ENCODE measurements at places on chromosomes 7 and 10.

DNA sequence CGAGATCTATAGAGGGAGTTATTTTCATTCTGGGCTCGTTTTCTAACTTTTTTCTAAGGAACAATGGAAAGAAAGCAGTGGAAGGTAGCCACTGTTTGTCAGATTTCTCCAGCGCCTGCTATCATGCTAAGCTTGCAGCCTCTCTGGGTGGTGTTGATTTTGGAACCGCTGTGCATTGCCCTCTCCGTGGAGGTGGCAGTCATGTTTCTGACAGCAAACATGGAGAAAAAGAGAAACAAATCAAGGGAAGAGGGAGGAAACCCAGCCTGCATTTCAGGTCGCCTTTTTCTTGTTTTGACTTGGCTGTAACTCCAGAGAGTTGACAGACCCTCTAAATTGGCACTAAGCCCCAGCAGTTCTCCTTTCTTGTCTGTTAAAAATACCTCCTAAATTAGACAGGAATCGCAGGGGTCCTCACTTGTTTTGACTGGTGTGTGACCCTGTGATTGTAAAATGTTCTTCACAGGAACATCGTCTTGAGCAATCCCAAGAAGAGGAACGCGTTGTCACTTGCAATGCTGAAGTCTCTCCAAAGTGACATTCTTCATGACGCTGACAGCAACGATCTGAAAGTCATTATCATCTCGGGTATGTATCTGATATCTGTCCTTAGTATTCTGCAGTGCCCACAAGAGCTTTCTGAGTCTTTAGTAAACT is 4.8 kb downstream of the ECHDC3 start:
- no peak for DNase-seq

GRCh38 chr7:50730446-50731400 is 52.0 kb downstream of the GRB10 start:
- DNase-seq, result no peak

DNA sequence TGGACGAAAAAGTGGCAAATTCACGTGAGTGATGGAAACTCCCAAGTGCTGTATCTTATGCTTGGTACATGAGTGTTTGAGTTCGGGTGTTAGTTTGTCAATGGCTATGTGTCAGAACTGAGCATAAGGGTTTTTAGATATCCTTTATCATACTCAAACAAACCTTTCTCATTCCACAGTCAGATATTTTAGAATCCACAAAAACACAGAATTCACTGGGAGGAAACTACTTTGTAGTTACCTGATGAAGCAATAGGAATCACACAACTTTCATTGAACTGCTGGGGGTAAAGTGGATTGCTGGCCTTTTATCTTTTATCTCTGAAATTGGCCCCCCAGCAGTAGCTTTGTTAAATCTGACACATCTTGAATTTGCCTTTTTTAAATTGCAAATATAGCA is 64.0 kb downstream of the DKK1 start:
- DNase-seq, result no peak

- peak; percentile 24 for DNase-seq
Measured at GRCh38 chr10:54800741-54801421, at the start of gene PCDH15. TSS of gene PCDH15 (minus strand) at chr10:54801231. CDS start at chr10:54664262, 136,969 bp downstream.

DNA sequence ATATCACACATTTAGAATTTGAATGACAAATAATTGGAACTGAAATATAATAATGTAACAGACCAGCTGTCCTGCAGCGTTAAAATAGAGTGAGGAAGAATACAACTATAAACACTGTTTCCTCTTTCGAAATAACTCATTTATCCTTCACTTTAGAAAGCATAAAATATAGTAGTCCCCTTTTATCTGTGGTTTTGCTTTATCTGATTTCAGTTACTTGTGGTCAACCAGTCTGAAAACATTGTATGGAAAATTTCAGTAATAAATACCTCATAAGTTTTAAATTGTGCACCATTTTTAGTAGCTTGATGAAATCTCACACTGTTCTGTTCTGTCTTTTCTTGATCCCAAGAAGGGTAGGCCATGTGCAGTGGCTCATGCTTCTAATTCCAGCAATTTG is 31.7 kb downstream of the POLR1F start:
- no peak for DNase-seq

DNA sequence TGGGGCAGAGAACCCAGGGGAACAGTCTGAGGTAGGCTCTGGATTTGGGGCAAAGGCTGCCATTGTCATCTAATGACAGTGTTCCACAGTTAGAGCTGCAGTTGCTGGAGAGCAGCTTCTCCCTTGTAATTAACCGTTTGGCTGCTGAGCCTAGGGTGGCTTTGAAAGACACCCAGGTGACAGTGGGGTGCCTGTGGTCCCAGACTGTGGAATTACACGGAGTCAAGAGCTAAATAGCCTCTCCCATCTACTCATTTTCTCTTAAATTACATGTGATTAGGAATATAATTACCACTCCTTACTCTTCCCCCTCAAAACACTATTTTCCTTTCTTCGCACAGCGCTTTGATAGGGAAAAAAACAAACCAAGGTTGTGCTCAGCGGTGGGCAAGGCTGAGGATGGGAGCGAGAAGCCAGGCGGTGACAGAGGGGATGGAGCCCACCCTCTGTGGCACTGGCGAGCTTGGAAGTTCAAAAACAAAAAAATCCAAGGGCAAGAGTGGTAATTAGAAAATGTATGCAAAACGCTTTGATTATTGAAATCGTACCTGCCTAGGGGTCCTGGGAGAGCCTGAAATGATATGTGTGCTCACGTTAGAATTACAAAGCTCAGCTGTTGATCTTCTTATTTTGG is 44.1 kb downstream of the BAMBI start:
- no peak for DNase-seq

DNA sequence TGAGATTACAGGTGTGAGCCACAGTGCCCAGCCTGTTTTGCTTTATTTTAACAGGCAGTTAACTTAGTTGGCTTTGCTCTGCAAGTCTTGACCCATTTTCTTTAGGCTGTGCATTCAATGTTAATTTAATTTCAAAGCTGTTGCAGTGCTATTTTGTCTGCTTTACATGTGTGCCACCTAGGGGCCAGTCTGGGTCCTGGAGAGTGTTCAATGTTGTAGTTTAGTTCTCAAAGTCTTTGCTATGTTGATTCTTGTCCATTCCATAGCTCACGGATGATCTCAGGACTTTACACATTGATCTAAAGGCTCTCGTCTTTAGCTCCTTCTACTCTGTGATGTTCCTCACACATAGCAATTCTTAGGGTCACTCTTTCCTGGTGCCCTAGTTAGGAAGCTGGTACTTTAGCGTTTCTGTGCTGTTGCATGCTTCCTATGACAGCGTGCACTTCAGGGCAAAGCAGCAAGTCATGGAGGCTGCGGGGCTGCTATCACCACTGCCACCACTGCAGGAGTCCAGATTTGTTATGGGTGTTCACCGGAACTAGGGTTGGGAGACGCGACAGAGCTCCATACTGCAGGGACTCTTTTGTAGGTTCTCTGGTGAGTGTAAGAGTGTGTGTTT is 16.4 kb upstream of the ABCA13 start:
- DNase-seq, result no peak

GRCh38 chr10:57979491-57979890 is 288.2 kb downstream of the IPMK start:
- DNase-seq, result no peak

DNA sequence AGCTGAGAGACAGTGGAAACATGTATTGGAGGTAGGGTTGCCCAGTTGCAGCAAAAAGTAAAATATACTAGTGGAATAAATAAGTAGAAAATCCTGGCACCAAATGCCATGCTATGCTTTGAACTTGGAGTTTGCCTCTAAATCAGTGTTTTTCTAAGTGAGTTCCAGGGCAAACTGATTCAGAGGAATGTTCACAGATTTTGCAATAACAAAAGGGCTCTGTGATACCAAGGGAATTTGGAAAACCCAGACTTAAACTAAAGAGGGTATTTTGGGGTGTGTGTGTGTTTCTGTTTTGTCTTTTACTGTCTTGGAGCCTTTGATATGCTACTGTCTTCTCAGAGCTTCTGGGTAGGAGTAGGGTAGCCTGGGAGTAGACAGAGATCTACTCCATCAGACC is 39.9 kb downstream of the SLC26A4 start:
- DNase-seq, result peak; percentile 36

GRCh38 chr10:78572565-78572964 is 496.2 kb upstream of the ZMIZ1 start:
- no peak for DNase-seq

GRCh38 chr7:55903985-55904759 is 16.9 kb downstream of the ZNF713 start:
- no peak for DNase-seq

DNA sequence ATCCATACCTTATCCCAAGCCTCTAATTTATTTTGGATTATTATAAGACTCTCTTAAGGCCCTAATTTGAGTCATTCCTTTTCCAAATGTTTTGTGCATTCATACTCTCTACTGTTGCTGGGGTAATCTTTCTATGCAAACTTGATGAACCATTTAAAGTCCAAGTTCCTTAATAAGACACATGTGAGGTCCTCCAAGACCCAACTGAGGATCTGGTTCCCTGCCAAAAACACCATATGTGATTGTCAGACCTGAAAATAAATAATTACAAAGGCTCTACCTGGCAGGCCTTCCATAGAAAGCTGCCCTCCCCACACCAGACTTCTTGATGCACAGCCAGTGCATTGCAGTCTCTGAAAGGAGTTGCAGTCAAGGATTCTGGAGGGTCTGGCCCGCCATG is 257.9 kb upstream of the AKR1E2 start:
- DNase-seq, result no peak

DNA sequence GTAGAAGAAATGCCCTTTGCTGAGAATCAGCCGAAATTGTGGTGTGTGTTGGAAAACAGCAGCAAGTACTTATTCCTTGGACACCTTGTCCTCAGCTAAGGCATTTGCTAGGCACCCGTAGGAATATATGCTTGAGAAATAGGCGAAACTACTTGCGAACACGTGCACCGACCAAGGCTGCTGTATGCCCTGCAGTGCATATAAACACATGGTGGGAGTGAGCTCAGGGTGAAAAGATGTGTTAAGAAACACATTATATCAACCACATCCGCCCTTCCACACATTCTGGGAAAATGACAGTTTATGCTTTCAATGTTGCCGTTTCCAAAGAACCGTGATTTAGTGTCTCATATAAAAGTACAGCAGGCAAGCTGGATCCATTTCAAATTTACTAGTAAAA is 199.2 kb downstream of the JCAD start:
- no peak for DNase-seq

GRCh38 chr7:18872344-18872743 is 245.1 kb downstream of the TWIST1 start:
- no peak for DNase-seq

DNA sequence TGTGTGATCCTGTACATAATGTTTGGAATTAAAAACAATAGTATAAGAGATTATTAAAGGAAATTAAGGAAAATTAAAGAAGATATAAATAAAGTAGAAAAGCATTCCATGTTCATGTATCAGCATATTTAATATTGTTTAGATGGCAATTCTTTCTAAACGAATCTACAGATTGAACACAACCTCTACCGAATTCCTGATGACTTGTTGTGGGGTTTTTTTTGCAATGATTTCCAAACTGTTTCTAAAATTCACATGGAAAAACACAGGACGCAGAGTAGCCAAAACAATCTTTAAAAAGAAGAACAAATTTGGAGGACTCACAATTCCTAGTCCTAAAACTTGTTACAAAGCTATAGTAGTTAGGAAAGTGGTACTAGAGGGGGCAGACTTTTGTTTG is 573.4 kb upstream of the IGFBP3 start:
- DNase-seq, result no peak

DNA sequence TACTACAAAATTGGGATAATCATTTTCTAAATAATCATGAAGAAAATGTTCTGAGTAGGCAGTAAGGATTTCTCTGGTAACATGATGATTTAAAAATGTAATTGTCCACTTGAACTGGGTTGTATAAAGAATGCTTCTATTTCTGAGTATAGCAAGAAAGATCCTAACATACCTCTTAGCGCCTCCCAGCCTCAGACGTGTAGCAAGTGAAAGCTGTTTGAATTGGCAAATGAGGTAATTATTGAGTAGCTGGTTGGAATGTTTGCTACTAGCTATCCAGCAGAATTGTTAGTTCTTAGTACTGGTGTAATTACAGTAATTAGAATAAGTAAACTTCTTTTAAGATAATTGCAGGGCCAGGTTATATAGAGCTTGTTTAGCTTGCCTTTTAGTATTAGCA is 47.9 kb downstream of the SEPTIN7 start:
- DNase-seq, result no peak

- no peak for DNase-seq
Measured at GRCh38 chr10:24481241-24481640, 242.4 kb downstream of the ARHGAP21 start.

DNA sequence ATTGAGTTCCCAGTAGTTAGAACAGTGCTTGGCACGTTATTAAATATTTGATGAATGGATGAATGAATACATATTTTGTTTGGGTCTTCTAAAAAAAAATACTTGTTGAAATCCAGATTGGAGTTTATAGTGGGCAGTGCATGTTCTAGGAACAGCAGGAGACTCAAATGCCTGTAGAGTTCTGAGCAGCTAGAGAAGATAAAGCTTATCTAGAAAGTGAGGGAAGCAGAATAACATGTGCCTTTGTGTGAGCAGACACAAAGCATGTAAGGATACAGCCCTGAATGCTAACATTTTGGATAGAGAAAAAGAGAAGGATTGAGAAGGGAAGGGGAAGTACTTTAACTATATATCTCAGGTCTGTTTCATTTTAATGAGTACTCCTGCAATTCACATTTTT is 71.9 kb downstream of the SRI start:
- DNase-seq, result no peak

DNA sequence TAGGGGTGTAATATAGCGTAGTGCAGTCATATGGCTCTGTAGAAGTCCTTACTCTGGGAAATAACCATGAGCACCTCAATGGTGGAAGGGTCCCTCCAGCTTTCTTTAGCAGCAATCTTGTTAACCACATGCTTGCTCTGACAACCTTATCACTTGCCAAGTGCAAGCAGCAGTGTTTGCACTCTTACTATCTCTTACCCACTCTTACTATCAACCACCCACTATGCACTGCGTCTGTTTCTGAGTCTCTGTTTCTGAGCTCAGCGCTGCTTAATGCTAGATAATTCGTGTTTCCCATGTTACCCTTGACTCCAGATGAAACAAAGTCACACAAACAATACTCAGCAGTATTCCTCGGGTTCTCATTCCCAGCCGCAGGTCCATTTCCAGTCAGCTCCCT is 433.7 kb upstream of the PFKP start:
- no peak for DNase-seq

- DNase-seq, result no peak
Measured at GRCh38 chr10:106573106-106573505, 591.4 kb downstream of the SORCS1 start.

GRCh38 chr10:58647376-58648112 is 134.9 kb downstream of the BICC1 start:
- no peak for DNase-seq

GRCh38 chr10:69766161-69766910 is 35.4 kb upstream of the COL13A1 start:
- no peak for DNase-seq

All from thyroid gland (tissue), 4 donors.